ENCODE measurements at places on chromosomes 7 and 10.

DNA sequence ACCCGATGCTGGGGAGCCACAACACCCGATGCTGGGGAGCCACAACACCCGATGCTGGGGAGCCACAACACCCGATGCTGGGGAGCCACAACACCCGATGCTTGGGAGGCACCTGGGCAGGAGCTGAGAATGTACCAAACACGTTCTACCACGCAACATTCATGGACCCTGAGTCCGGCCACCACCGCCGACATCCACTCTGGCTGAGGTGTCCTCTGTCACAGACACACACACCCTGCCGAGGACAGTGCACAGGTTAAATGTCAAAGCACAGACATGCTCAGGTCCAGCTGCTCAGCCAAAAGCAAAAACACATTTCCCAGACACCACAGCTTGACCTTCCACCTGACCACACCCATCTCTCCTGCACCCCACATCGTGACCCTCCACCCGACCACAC is 148.4 kb downstream of the DIP2C start:
- DNase-seq, result no peak

DNA sequence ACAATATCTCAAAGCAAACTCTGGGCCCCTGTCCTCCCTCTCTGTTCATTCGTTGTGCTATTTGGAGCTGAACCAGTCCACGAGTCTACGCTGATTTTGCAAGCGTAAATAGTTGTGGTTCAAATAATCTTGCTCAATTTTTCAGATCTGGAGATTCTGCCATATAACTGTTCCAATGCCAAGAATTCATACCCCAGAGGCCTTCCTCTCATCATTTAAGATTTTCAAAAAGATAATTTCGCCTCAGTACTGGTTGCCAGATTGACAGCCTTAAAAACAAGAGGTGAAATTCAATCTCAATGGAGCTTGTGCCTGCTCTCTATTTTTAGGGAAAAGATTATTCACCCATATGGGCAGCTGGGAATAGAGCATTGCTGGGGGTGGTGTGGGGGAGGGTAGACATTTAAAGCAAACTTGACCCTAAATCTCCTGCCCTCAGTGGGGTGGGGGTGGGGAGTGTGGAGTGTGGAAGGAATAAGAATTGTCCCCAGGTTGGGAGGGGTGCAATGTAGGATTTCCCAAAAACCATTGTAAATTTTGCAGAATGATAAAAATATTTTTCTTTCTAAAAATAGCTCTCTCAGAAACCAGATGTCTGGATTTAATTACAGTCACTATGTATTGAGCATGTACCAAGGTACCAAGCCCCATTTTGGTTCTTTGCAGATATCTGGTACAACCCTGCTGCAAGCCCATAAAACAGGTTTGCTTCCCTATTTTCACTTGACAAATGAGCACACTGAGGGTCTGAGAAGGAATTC is 104.7 kb upstream of the EEPD1 start:
- no peak for DNase-seq

- DNase-seq, result peak; percentile 21
These were observed 31.1 kb upstream of the RHEB start for GRCh38 chr7:151550656-151551286.

- DNase-seq, result no peak
These were observed 27.0 kb upstream of the LRRD1 start for GRCh38 chr7:92205987-92206386.

DNA sequence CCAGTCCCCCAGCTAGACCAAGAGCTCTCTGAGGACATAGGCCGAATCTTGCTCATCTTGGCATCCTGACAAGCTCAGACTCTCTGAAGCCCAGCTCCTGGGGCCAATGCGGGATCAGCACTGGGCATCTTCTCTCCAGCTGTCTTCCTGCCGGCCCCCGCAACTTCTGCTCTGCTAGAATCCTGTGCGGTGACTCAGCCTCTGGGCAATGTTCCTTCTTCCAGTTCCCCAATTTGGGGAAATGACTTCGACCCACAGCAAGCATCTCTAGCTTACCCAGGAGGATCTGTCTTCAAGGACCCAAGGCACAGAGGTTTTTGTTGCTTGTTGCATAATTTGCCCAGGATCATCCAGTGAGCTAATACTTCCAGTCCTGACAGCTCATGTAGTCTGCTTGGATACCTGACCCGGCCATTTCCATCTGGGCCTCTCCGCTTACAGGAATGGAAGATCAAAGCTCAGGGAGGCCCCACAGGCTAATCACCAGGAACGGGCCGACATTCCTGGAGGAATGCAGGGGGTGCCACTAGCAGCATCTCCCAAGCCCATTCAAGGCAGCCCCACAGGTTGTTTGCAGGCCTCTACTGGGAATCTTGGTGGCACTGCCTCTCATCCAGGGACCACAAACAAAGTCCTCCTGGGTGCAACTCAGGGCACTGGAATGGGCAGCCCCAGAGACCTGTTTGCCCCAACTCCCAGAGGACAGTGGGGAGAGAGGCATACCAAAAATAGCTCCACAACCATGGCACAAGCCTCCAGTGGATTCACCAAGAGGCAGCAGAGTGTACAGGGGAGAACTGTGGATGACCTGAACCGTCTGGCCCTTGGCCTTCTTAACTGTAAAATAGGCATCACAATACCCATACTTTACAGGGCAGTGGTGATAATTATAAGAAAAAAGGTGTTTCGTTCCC is 151.9 kb downstream of the NEURL1 start:
- DNase-seq, result no peak

- DNase-seq, result peak; percentile 30
These were observed 33.0 kb downstream of the JAKMIP3 start for GRCh38 chr10:132098539-132099388.

DNA sequence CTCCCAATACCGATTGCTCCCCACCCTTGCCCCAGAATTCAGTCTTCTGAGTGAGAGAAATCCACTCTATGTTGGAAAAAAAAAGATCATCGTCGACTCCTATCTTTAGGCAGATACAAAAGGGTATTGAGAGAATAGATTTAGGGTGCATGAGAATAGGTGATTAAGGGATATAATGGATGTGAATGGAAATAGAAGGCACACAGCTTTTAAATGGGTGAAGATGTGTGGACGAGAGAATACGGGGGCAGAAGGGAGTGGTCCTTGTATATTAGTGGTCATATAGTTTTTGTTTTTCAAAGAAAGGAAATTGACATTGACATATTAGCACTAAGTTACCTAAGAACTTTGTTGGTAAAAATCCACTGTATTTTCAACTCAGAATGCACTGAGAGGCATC is 98.6 kb upstream of the HDAC9 start:
- DNase-seq, result no peak

DNA sequence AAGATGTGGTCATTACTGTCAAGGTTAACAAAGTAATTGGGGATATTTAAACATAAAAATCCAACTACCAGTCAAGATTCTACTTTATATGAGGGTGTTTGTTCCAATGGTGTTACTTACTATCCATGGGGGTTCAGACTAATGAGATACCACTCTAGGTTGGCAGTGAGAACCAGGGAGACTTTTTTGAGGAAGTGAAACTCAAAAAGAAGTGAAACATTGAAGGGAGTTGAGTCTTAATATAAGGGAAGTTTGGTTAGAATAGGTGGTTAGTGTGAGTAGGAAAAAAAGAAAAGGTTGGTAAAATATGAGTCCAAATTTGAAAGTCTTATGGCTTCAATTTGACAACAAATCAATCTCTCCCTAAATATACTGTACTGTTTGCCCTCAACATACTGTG is 123.6 kb upstream of the ANK3 start:
- no peak for DNase-seq

DNA sequence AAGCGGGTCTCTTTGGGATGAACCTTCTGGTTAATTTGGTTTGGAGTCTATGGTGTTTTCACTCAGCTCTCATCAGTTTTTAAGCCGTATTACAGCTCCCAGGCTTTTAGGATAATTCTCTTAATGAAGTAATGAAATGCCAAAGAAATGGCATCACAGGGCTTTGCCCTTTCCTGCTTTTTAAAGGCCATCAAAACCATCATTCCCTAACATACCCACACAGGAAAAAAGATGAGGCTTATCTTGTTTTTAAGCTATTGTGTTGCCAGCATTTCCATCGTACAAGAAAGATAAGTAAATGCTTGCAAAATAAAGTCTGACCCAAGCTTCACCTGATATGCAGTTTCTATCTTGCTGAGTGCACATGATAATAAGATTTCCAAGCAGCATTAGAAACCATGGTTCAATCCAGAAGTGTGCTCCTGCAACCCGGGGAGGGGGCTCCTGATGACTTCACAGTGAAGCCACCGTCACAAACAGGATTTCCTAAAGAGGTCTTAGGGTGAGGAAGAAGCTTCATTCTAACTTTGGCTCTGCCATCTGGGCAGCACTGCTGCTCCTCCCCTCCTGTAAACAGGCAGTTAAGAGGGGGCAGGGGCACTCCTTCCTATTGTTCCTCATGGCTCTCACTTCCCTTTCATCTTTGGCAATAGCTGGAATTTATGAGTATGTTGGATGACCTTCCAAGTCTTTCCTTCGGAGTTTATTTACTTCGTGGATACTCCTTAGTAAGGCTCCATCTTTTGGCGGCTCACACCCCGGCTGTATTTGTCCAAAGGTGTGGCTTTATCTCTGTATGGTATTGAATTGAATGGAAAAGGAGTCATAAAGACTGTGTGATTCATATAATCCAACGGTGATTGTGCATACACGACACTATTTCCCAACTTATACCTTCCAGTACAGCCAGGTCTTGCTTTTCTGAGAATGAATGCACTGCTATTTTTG is 55.2 kb upstream of the FAM133B start:
- DNase-seq, result no peak

DNA sequence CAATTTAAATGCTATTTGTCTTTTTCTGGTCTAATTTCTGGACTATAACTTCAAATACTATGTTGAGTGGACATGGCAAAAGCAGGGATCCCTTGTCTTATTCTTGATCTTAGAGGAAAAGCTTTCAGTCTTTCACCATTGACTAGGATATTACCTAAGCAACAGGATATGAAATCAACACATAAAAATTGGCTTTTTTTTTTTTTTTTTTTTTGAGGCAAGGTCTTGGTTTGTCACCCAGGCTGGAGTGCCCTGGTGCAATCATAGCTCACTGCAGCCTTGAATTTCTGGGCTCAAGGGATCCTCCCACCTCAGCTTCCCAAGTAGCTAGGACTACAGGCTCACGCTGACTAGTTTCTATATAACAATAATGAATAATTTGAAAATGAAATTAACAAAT is 90.8 kb downstream of the JMJD1C start:
- DNase-seq, result no peak

DNA sequence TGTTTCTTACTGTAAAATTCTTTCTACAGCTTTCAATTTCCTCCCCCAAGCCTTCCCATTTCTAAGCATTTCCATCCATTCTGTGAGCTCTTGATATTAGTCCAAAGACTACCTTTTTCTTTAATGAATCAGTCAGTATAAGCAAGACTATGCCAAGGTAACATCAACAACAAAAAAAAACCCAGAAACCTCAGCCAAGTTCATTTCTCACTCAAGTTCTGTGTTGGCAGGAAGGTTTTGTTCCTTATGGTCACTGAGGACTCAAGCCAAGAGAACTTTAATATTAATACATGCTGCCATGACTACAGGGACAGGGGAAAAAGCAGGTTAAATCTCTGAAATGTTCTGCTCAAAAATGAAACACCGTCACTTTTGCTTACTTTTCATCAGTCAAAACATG is 621.2 kb upstream of the NRP1 start:
- DNase-seq, result no peak
